Activated T-helper 1 cell treated with Interleukin-2 at 50 U/mL for 16 hours (primary cell): ENCODE measurements at places on chromosomes 2 and 18.

DNA sequence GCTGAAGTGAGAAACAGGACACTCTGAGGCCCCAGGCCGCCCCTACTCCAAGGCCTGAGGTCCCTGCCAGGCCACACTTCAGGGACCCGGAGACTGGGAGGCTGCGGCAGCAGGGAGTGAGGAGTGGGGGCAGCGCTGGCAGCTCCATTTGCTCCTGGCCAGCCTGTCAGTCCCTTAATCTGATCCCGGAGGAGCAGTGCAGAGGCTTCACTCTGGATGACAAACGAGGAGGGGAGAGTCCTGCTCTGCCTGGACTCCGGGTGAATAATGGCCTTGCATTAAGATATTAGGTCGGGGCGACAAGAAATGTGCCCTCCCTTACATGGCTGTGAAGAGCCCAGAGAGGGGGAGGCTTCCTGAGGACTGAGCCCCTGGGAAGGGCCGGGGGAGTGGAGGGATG lies 14.3 kb upstream of the PRSS56 start:
- DNase-seq: no peak

DNA sequence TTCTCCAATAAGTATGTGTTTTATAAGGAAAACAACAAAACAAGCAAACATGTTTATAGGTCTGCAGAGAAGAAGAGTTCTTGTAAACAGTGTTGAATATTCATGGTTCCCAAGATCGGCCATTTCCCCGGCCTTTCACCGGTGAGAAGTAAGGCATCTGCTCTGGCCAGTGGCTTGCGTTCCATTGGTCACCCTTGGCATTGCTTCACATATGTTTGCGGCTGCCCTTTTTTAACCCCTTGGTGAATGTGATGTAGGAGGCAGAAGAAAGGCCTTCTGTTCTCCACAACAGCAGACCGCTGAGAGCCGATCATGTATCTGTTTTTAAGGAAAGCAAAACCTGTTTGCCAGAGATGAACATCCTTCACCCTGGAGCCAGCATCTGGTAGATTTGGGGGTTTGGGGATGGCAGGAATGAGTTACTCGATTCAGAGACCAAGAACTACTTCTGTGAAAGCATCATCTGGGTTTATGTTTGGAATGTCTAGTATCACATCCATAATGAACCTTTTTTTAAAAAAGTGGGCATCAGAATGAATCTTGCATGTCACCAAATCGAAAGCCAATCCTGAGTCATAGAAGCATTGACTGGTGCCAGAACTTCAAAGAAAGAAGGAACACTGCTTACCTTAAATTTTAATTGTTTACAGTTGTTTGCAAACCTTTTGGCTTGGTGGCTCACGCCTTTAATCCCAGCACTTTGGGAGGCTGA lies 112.3 kb downstream of the AGAP1 start:
- no peak for DNase-seq

GRCh38 chr2:9141091-9141667 lies 65.4 kb upstream of the ASAP2 start:
- DNase-seq: no peak

DNA sequence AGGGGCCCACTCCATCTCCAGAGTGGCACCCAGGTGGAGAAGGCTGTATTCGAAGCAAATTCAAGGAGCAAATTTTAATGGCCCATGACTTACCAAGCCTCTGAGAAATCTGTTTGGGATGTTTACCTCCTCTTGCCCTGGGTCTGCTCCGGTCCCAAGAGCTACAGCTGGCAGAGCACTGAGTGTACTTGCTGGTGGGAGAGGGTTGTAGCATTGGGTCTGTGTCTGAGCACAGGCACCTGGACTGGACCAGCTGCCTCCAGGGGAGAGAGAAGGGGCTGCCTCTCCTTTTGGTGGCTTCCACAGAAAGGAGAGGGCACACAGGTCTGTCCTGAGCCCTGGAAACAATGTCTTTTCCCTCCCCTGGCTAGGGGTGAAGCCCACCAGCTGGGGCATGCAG lies 9.8 kb downstream of the EN1 start:
- no peak for DNase-seq

GRCh38 chr18:13159579-13159978 lies 59.0 kb upstream of the LDLRAD4 start:
- no peak for DNase-seq

GRCh38 chr2:32902174-32902573 lies 44.6 kb upstream of the LTBP1 start:
- DNase-seq: no peak
